ENCODE measurements at places on chromosomes 4 and X.

DNA sequence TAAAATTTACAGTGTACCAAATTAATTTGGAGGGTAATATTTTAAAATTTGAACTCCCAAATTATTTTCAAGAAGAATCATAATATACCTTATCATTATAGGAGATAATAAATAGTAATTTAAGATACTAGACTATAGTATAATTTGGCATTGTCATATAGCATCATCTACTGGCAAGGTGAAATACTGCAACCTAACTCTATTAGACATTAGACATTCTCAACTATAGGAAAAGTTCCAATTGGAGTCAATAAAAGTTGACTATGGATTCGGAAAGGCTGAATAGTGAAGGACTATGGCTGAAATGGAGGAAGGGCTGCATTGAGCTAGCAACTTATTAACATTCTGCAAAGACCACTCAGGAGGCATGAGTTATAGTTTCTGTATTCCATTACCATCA, 113.0 kb downstream of the PRDM5 start:
- DNase-seq = no peak

DNA sequence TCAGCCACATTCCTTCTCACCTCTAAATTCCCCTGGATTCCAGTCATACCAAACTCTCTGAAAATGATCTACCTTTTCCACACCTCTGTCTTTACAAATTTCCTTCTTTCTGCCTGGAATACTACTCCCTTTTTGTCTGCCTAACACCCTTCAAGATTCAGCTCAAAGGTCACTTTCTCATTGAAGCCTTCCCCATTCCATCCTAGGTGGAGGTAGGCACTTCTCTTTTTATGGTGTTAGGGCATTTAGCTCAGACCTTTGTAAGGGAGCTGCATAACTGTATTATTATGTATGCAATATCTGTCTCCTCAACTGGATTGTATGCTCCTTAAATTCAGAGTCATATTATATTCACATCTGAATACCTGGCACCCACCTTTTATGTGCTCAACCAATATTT, 137.7 kb downstream of the RCHY1 start:
- DNase-seq = no peak

DNA sequence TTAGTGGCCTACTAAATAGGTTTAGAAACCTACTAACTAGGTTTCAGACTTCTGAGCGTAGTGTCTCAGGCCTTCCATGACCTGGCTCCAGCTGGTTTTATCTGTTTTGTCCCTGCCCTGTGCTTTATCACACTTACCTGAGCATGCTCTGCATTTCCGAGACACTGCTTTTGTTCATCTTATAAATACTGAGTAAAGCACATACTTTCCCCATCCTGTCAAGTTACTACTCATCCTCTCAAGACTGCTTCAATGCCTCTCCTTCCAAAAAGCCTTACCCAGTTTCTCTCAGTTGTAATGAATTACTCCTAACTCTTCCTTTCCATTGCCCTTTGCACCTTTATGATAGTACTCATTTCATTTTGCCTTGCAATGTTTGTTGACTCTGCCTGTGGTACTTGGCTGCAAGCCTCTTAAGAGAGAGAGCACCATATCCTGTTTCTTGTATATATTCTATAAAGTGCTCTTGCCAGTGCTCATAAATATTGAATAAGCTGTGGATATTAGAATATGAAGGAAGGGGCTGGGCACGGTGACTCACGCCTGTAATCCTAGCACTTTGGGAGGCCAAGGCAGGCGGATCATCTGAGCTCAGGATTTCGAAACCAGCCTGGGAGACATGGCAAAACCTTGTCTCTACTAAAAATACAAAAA, 34.4 kb downstream of the SLAIN2 start:
- DNase-seq = peak; percentile 91

- no peak for DNase-seq
Measured at GRCh38 chr4:84220990-84221389, 278.1 kb downstream of the NKX6-1 start.

DNA sequence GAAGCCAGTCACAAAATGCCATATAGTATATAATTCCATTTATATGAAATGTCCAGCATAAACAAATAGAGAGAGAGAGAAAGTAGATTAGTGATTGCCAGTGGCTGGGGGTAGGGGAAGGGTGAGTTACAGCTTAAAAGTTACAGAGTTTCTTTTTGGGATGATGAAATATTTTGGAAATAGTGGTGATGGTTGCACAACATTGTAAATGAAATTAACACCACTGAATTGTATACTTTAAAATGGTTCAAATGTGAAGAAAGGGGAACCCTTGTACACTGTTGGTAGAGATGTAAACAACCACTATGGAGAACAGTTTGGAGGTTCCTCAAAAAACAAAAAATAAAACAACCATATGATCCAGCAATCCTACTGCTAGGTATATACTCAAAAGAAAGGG, 131.2 kb upstream of the GPC4 start:
- no peak for DNase-seq
